Lung microvascular endothelial cell (primary cell): ENCODE measurements at places on chromosomes 11 and 22. TPM values are rescaled to one million over a fixed set of nuclear protein-coding genes. Genes with fewer than 3 reads are reported as not detected.

The SCGB1A1 gene
- not detected in 2 replicates for total RNA-seq

The CASP5 gene
- not detected in 2 replicates for total RNA-seq

The NUDT8 gene
- total RNA-seq = 7.1 and 7.6 TPM in 2 replicates

The TRPT1 gene
- 25.3 and 33.1 TPM in 2 replicates for total RNA-seq

The KRTAP5-11 gene
- not detected in 2 replicates for total RNA-seq

The NAALAD2 gene
- total RNA-seq = 0.20 and 0.22 TPM in 2 replicates

The CAT gene
- total RNA-seq = 23.5 and 28.2 TPM in 2 replicates

The KRTAP5-10 gene
- under 0.01 TPM in 1 of 2 replicates, not detected in the other for total RNA-seq

The TMEM191B gene
- 0.44 TPM in 1 of 2 replicates, not detected in the other for total RNA-seq

The TSSK2 gene
- total RNA-seq = not detected in 2 replicates

The OR8A1 gene
- under 0.01 TPM in 1 of 2 replicates, not detected in the other for total RNA-seq

The OR2AT4 gene
- not detected in 2 replicates for total RNA-seq

The SOX6 gene
- under 0.01 TPM in 2 replicates for total RNA-seq

The ZNF70 gene
- 1.3 and 1.8 TPM in 2 replicates for total RNA-seq

The C11orf42 gene
- not detected in 2 replicates for total RNA-seq

The KRTAP5-8 gene
- not detected in 2 replicates for total RNA-seq

The BTBD18 gene
- not detected in 2 replicates for total RNA-seq

The POLR2F gene
- total RNA-seq = 34.4 and 52.6 TPM in 2 replicates

The PARVG gene
- 0.22 TPM in 1 of 2 replicates, not detected in the other for total RNA-seq

The ABCG4 gene
- total RNA-seq = 0.22 TPM in 1 of 2 replicates, not detected in the other

The OR5A1 gene
- total RNA-seq = not detected in 2 replicates

The RCOR2 gene
- total RNA-seq = under 0.01 and 0.22 TPM in 2 replicates

The SCO2 gene
- 1.3 and 2.4 TPM in 2 replicates for total RNA-seq

The LBHD1 gene
- 1.5 and 1.6 TPM in 2 replicates for total RNA-seq

The VWA5A gene
- total RNA-seq = 3.2 and 4.1 TPM in 2 replicates

The INS gene
- not detected in 2 replicates for total RNA-seq

The FAM227A gene
- total RNA-seq = under 0.01 and 0.20 TPM in 2 replicates

The ABTB2 gene
- total RNA-seq = under 0.01 and 0.20 TPM in 2 replicates

The YPEL4 gene
- total RNA-seq = under 0.01 TPM in 2 replicates

The TIGD3 gene
- total RNA-seq = 0.22 TPM in 1 of 2 replicates, not detected in the other

The SLC25A18 gene
- not detected in 2 replicates for total RNA-seq

The ARAP1 gene
- 72.1 and 76.8 TPM in 2 replicates for total RNA-seq

The ARHGEF17 gene
- total RNA-seq = 28.0 and 30.7 TPM in 2 replicates

The UCP2 gene
- total RNA-seq = 2.2 and 6.5 TPM in 2 replicates

The CCDC157 gene
- 1.1 and 1.4 TPM in 2 replicates for total RNA-seq

The SERPIND1 gene
- total RNA-seq = under 0.01 TPM in 2 replicates

The OR52I2 gene
- total RNA-seq = not detected in 2 replicates

The FAT3 gene
- total RNA-seq = under 0.01 TPM in 2 replicates

The LRRC32 gene
- total RNA-seq = 29.0 and 57.1 TPM in 2 replicates

The ACTN3 gene
- total RNA-seq = under 0.01 TPM in 1 of 2 replicates, not detected in the other

The APOBEC3F gene
- total RNA-seq = 4.4 and 5.4 TPM in 2 replicates

The KLHL22 gene
- total RNA-seq = 13.1 and 13.7 TPM in 2 replicates

The OR51L1 gene
- total RNA-seq = not detected in 2 replicates

The GLYAT gene
- total RNA-seq = not detected in 2 replicates

The PTS gene
- 24.2 and 39.5 TPM in 2 replicates for total RNA-seq

The MOV10L1 gene
- 22.7 and 44.2 TPM in 2 replicates for total RNA-seq

The NR1H3 gene
- 22.7 and 29.8 TPM in 2 replicates for total RNA-seq

The FAM181B gene
- not detected in 2 replicates for total RNA-seq

The CNIH2 gene
- under 0.01 TPM in 1 of 2 replicates, not detected in the other for total RNA-seq

The EMSY gene
- total RNA-seq = 7.1 and 10.2 TPM in 2 replicates

The TMPRSS4 gene
- not detected in 2 replicates for total RNA-seq

The EHF gene
- not detected in 2 replicates for total RNA-seq

The KCNJ11 gene
- total RNA-seq = 0.22 and 0.40 TPM in 2 replicates

The SYVN1 gene
- 4.1 and 10.1 TPM in 2 replicates for total RNA-seq

The PRRG4 gene
- total RNA-seq = 0.22 and 2.6 TPM in 2 replicates

The SLC5A4 gene
- total RNA-seq = 0.79 and 1.3 TPM in 2 replicates

The OR5L1 gene
- not detected in 2 replicates for total RNA-seq

The VSTM5 gene
- total RNA-seq = not detected in 2 replicates

The F2 gene
- total RNA-seq = not detected in 2 replicates
